Fibroblast of lung (primary cell): ENCODE measurements at places on chromosomes 7 and 10.

- no peak for DNase-seq
Measured at GRCh38 chr10:83849150-83849549, 290.2 kb upstream of the GHITM start.

- DNase-seq: no peak
Measured at GRCh38 chr10:80155696-80156215, 23.2 kb downstream of the PLAC9 start.

- no peak for DNase-seq
Measured at GRCh38 chr10:52368725-52369124, 54.6 kb downstream of the DKK1 start.

- DNase-seq: no peak
Measured at GRCh38 chr7:27200761-27201579, 1.1 kb upstream of the HOXA13 start.

- no peak for DNase-seq
Measured at GRCh38 chr7:115133248-115133647, 211.4 kb downstream of the MDFIC start.

DNA sequence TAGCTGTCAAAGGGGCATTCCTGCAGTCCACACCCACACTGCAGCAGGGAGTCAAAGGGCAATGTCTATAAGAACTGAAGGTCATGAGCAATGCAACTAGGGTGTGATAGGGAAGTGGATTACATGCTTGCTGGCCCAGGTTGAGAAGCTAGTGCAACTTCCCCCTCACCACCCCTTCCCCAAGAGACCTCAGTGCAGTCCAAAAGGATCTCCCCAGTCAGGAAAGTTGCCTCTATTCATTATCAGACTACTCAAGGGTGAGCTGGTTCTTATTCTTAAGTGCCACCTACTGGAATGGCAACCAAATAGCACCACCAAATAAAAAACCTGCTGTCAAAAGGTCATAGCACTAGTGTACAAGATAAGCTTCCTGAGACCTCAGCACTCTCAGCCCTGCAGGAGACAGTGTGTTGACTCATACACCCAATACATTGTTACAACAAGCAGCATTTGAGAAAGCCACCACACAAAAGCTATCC lies 28.2 kb downstream of the MTERF1 start:
- no peak for DNase-seq

DNA sequence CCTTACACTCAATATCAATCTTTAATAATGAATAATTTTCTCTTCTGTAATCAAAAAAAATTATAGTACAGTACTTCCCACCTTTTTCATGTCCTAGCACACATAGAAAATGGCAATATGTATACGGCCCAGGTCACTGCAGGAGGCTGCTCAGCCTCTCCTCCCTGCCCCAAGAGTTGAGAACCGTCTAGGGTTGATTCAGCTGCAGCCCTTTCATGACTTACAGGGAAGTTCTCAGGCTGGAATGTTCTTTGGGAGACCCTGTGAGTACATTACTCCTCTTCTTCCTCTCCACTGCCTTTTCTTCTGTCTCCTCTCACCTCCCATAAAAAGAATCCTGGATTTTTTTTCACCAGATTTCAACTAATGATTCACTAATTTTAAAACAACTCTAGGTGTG lies 180.0 kb downstream of the HDAC9 start:
- DNase-seq: no peak

DNA sequence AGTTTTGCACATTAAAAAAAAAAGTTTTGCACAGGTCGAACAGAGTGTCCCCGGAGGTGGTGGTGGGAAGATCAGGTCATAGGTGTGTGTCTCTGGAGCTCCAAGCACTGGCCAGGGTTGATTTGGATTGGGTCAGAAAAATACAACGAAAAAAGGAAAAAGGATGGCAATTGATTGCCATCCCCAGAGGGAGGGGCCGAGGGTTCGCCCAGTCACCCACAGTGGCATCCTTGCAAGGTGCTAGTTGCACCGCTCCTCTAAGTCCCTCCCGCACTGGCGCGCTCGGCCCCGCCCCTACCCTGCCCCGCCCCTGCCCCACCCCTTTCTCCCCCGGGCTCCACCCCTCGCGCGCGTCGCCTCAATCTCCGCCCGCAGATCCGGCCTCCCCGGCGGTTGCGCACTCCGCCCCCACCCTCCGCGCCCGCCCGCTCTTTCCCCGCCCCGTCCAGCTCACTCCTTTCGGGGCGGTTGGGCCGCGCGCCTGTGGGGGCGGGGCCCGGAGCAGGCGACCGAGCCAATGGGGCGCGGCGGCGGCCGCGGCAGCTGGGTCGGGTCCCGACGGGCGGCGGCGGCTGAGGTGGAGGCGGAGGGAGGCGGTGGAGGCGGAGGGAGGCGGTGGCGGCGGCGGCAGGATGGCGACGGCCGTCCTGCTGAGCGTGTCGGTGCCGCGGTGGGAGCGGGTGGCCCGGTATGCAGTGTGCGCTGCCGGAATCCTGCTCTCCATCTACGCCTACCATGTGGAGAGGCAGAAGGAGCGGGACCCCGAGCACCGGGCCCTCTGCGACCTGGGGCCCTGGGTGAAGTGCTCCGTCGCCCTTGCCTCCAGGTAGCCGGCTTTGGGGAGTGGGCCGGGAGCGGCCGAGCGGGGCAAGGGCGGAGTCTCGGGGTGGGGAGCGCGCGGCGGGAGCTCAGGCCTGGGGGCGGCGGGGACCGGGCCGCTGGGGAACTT lies 31.5 kb upstream of the ERV3-1 start:
- DNase-seq: peak; percentile 90

DNA sequence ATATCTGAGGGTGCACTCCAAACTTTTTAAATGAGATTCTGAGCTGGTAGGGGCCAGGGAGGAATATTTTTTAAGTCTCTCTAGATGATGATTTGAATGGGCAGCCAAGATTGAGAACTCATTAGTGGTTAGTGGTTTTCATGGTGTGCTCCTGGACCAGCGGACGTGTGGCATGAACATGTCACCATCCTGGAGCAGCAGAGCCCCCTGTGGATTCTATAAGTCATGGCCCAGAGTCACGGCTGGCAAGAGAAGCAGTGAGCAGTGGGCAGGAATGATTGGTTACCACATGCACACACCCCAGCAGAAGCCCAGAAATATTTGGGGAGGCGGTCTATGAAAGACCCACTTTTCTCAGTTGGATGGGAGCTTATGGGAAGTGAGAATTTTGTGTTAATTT lies 21.2 kb upstream of the UCN3 start:
- DNase-seq: no peak

GRCh38 chr10:24177636-24178035 lies 31.3 kb upstream of the KIAA1217 start:
- no peak for DNase-seq

GRCh38 chr10:79096514-79096913 lies 27.7 kb downstream of the ZMIZ1 start:
- DNase-seq: no peak

DNA sequence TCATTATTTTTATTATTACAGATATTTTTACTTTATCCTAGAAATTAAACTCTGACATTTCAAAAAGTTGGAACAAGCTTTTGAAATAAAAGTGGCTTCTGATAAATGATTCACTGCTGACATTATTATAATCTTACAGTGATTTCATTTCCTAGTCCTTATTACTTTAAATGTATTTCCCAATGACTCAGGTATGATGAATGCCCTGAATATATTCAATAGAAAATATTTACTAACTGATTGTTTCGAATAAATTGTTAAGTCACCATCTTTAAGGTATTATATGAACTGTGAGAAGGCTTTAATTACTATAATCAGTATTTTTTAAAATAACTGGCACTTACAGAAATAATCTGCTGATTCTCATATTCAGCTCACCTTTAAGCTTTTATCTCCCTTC lies 21.6 kb downstream of the DKK1 start:
- no peak for DNase-seq

DNA sequence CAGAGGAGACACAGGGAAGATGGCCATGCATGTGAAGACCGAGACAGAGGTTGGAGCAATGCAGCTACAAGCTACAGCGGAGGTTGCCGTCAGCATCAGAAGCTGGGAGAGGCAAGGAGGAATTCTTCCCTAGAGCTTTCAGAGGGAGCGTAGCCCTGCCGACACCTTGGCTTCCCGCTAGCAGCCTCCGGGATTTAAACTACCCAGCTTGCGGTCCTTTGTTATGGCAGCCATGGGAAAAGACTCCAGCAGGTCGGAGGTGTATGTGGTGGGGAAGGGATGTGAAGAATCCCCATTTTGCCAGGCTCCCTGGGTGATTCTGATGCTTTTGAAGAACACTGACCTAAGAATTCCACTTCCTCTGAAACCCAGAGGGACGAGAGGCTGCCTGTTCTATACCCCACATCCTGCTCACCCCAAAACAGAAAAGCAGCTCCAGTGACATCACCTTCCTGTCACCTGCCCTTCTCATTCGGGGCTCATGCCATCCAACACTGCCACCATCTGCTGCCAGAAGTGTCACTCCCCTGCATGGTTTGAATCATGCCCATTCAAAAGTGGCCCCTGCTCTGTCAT lies 3.3 kb upstream of the SEPHS1 start:
- no peak for DNase-seq

- no peak for DNase-seq
Measured at GRCh38 chr10:97629289-97629688, 4.0 kb downstream of the MORN4 start.

DNA sequence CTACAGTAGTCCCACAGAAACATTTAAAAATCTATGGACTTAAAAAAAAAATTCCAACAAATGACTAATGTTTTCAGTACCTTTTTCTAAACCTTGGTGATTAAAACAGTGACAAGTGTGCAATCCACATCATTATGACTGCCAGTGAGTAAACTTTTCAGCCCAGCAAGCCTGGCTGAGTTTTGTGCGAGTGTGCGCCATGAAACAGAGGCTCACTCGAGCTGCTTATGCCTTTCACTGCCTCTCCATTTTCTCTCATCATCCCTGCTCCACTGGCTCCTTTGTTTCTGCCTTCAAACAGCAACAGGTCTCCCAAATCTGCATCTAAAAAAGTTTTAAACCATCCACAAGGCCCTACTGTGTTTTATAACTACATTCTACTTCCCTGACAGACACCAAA lies 105.8 kb downstream of the USP6NL start:
- DNase-seq: peak; percentile 6

DNA sequence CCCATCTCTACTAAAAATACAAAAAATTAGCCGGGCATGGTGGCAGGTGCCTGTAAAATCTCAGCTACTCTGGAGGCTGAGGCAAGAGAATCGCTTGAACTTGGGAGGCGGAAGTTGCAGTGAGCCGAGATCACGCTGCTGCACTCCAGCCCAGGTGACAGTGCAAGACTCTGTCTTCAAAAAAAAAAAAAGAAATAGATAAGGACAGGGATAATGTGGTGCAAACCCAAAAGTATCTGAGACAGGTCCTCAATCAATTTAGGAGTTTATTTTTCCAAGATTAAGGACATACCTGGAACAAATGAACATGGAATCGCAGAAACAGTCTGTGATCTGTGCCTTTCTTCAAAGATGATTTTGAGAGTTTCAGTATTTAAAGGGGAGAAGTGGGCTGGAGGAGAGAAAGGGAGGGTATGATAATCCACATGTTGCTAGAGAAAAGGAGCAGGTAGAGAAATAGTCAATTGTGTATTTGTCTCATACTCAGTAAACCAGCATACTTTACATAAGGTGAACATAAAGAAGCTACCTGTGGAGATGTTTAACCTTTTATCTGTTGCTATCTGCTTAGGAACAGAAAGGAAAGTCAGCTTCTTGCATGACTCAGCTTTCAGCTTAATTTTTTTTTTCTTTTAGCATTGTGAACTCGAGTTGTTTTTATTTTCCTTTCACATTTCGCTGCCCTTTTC lies 4.9 kb upstream of the MTPN start:
- DNase-seq: no peak

DNA sequence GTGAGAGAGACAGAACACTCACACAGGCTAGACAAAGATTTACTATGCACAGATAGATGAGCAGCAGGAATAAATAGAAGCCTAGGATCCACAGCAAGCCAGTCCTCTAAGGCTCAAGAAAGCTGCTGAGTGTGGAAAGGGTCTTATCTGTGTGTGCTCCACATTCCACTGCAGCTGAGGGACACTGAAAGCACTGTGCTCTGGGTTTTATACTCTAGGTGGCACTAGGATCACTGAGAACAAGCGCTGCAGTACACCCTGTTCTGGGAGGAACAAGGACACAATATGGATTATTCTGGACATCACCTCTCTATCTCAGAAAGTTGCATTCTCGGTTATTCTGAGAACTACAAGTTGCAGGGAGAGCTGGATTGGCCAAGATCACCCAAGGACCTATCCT lies 4.9 kb upstream of the KLHL7 start:
- DNase-seq: no peak

DNA sequence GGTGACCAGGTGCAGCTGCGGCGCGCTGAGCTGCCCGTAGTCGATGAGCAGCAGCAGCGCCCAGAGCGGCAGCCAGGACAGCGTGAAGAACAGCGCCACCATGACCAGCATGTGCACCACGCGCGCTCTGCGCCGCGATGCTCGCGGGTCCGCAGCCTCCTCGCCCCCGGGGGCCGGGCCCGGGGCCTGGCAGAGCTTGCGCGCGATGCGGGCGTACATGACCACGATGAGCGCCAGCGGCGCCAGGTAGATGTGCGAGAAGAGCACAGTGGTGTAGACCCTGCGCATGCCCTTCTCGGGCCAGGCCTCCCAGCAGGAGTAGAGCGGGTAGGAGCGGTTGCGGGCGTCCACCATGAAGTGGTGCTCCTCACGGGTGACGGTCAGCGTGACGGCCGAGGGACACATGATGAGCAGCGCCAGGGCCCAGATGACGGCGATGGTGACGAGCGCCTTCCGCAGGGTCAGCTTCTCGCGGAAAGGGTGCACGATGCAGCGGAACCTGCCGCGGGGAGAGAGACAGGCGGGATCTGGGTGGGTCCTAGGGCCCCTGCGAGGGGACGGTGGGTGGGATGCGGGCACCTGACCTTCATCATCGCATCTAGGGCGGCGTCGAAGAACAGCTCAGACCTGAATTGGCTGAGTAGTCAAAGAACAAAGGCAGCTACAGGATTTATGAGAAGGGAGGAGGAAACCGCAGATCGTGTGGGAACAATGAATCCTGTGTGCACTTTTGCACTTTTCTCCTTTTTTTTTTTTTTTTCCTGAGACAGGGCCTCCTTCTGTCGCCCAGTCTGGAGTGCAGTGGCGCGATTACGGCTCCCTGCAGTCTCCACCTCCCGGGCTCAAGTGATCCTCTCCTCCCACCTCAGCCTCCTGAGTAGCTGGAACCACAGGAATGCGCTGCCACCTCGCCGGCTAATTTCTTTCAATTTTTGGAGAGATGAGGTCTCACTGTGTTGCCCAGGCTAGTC lies 22.4 kb upstream of the PPA1 start:
- DNase-seq: no peak

DNA sequence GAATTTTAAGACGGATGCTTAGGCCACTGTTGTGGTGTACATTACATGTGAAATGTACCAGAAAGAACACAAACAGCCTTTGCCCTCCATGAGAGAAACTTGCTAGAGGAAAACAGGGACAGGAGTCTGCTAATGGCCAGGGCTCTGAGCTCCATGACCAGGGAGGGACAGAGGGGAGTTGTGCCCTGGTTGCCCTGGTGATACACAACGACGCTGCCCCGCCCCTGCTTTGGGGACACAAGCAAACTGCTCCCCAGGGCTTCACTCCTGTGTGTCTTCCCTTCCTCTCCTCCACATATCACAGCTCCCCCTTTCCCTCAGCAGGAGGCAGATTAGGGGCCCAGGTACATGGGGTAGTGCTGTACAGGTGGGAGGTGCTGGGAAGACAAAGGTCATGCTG lies 36.2 kb downstream of the AMPH start:
- DNase-seq: no peak
